ENCODE measurements at places on chromosomes 2 and 18.

- peak; percentile 16 for DNase-seq
These were observed 564 bp downstream of the LPIN2 start for GRCh38 chr18:3012136-3013023.

DNA sequence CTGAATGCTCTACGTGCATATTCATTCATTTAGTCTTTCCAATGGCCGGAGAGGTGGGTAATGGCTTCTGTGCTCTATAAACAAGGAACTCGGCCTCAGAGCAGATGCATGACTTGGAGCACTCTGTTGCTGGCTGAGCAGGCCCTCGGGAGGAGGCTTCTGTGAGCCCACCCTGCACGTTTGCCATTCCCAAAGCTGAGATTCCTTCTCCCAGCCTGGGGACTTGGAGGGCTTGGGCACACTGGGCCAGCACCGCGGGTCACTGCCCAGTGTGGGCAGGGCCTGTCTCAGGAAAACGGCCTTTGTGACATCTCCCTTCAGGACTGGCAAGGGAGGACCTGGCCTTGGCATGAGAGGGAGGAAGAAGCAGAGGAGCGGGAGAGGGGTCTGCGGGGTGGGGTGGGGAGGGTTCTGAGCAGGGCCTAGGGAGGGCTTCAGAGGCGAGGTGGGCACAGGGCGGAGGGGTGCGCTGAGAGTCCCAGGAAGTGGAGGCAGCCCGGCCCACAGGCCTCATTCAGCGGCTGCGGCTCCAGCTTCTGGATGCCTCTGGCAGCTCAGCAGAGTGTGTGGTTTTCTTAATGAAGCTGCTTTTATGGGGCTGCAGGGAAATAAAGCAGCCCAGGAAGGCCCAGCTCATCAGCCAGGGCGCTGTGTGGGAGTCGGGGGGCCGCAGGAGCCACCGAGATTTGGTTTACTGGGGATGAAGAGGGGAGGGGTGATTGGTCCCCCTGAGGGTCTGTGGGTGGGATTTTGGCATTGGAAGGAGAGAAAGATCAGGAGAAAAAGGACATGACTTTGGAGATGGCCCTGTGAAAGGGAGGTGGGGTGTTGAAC is 51.7 kb upstream of the OTOF start:
- no peak for DNase-seq

DNA sequence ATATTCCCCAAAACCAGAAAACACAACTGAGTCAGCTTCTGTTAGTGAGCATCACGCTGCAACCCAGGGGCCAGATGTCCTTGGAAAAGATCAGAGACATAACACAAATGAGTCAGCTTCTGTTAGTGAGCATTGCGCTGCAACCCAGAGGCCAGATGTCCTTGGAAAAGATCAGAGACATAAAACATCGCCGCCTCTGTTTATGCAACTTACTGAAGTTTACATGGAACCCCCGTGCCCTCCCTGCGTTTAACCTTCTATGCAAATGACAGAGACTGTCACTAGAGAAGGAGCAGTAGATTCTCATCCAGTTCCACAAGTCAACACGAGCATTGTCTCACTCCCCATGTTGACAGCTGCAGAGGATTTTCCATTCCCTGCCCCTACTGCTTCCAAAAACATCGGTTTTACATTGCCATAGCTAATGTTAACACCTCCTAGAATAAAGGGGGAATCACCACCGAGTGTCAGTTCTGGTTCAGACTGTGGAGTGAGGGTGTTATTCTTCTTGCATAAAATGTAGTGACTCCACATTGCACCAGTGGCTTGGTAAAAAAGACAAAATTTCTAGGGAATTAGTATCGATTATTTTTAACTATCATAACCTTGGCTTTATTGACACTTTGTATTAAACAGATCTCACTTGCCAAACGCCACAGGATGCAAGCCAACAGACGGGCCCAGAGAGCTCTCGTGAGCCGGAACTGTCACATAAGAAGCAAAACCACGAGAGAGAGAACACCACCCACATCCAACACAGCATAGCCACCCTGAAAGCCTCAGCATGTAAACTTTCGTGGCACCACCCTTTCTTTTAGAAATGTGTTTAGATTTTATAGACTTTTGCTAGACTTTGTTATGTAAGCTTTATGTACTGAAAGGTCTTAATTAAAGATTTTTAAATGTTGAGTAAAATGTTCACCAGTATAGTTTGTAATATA is 87.7 kb downstream of the SH3YL1 start:
- DNase-seq = peak; percentile 86

GRCh38 chr18:34048423-34048822 is 176.3 kb downstream of the NOL4 start:
- no peak for DNase-seq

GRCh38 chr2:197149546-197149945 is 161.0 kb downstream of the ANKRD44 start:
- DNase-seq = no peak

GRCh38 chr18:22551536-22552151 is 133.9 kb upstream of the CTAGE1 start:
- peak; percentile 94 for DNase-seq

GRCh38 chr2:170217778-170218251 is 39.9 kb downstream of the MYO3B start:
- DNase-seq = peak; percentile 28

DNA sequence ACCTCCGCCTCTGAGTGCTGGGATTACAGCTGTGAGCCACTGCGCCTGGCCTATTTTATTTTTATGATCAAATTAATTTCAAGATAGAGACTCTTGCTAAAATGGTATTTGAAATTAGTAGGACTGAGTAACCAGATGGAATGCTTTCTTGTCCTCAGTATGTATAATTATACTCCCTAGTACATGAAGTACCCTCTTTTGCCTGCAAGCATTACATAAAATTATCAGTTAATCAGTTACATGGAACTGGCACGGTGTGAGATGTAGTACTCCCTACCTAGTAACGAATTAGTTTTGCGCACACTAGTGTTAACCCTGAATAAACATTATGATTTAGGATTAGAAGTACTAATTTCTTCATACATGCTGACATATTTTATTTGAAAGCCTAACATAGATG is 41.6 kb downstream of the RBBP8 start:
- DNase-seq = no peak

GRCh38 chr18:28178720-28179119 is 1.8 kb upstream of the CDH2 start:
- DNase-seq = no peak

- no peak for DNase-seq
These were observed 204.3 kb upstream of the ZC3H15 start for GRCh38 chr2:186281726-186282125.

- no peak for DNase-seq
These were observed 46.4 kb upstream of the CDH20 start for GRCh38 chr18:61286867-61287266.
